ENCODE measurements at places on chromosomes 5 and 9.

- DNase-seq: no peak
Measured at GRCh38 chr5:53963958-53964357, 346.4 kb downstream of the ARL15 start.

DNA sequence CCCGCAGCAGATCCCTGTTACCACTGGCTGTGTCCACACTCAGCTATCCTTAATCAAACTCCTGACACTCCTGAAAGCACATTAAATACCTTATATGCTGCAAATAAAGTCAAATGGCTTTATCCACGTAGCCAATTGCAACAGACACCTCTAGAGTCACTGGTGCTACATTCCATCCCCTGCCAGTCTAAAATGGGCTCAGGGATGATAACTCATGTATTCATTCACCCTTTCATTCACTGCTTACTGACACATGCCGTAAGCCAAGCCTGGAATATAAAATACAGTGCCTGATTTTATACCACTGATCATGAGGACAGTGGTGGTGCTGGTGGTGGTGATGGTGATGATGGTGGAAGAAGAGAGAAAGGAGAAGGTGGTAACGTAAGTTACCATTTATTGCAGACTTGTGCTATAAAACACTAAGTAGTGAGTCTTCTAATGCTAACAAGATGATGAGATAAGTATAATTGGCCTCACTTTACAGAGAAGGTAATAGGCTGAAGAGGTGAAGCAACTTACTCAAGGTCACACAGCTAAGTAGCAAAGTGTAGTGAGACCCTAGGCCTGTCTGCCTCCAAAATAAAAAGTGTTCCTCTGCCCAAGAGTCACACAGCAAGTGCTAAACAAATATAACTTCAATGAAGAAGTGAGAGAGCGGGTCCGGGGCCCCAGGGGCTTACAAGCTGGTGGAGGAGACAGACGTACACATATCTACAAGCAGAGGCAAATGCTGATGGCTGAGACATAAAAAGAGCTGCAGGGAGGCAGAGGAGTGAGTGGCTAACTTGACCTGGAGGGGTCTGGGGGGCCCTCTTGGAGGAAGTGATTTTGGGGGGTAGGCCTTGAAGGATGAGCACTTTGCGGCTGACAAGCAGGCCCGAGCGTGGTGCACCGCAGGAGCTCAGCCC, 1.2 kb downstream of the TTLL11 start:
- no peak for DNase-seq

DNA sequence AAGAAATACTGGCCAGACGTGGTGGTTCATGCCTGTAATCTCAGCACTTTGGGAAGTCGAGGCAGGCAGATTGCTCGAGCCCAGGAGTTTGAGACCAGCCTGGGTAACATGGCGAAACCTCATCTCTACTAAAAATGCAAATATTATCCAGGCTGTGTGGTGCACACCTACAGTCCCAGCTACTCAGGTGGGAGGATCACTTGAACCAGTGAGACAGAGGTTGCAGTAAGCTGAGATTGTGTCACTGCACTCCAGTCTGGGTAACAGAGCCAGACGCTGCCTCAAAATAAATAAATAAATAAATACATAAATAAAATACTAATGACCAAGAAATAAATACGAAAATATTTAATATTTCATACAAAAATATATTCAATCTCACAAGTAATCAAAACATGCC, 18.8 kb downstream of the KLF9 start:
- no peak for DNase-seq

DNA sequence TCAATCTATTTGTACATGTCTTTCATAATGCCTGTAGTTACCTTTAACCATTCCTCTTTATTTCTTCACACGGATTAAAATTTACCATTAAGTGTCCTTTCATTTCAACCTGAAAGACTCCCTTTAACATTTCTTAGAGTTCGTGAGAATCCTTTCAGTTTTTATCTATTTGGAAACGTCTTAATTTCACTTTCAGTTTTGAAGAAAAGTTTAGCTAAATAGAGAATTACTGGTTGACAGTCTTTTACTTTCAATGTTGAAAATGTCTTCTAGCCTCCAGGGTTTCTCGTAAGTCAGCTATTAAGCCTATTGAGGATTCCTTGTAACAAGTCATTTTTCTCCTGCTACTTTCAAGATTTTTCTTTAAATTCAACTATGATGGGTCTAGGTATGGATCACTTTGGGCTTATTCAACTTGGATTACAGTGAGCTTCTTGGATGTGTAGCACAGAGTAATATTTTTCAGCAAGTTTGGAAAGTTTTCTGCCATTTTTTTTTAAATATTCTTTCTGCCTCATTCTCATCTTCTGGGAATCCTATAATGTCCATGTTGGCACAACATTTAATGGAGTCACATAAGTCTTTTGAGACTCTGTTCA, 48.5 kb downstream of the RFX3 start:
- DNase-seq: no peak

GRCh38 chr5:36641431-36641830, 35.0 kb downstream of the SLC1A3 start:
- no peak for DNase-seq

DNA sequence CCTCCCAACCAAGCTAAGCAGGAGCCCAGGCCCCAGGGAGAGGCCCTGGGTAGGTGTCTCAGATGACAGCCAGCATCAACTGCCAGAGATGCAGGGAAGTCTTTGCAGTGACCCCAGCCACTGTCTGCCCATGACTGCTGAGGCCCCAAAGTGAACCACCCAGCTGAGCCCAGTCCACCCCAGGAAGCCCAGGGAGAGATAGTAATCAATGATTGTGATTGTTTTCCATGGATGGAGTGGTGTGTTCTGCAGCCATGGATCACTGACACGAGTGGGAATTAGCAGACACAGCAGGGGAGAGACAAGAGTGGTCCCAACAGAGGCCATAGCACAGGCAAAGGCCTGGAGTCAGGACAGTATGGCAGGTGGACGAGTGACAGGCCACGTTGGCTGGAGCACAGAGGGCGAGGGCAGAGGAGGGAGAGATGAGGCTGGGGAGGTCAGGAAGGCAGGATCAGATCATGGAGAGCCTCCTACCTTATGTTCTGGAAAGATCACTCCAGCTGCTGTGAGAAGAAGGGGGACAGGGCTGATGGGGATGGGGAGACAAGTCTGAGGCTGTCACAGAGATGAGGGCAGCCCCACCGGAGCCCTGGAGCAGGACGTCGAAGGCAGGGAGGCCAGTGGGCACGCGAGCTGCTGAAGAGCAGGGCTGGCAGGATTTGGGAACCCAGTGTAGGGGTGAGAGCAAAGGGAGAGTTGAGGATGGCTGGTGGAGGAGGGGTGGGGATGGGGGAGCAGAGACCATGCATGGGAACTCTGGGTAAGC, 14.5 kb downstream of the ABO start:
- DNase-seq: no peak

GRCh38 chr9:126508928-126509327, 104.8 kb upstream of the LMX1B start:
- no peak for DNase-seq

DNA sequence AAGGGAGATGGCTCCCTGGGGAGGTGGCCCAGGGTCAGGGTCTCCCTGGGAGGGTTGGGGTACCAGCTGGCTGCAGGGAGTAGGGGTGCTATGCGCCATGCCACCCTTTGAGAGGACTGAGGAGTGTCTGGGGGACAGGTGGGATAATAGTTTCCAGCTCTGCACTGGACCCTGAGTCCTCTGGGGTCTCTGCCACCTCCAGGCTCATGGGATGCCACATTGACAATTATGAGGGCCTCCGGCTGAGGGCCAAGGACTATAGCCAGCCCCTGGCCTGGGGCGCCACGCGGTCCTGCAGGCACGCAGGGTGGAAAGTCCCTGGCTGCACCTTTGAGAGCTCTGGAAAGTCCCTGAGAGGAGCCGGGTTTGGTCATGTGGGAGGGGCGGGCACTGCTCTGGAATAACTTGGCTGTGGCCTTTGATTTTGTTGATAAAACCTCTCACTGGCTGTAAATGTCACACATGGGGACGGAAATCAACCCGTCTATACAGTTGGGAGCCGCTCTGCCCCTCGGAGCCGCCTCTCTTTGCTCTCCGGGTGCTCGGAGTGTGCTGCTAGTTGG, 16.0 kb downstream of the TRAF2 start:
- DNase-seq: peak; percentile 75

GRCh38 chr9:20925256-20926045, 106.0 kb downstream of the HACD4 start:
- DNase-seq: no peak

- no peak for DNase-seq
Measured at GRCh38 chr5:172407241-172407691, 47.1 kb downstream of the SH3PXD2B start.

DNA sequence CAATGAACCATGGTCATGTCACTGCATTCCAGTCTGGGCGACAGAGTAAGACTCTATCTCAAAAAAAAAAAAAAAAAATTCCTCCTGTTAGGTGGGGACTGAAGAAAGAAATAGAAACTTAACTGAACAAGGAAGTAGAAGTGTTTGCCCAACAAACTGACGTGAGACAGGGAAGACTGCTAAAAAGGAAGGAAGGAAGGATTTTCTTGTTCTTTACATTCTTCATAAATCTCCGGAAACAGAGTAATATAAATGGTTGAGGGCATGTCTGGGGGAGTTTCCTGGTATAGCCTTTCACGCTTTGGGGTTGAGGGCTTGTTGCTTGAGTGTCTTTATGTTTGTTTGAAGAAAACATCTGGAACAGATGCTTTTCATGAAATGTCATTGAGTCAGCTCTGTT, 3.1 kb downstream of the TOR1B start:
- no peak for DNase-seq

GRCh38 chr5:175305251-175305650, 138.7 kb downstream of the DRD1 start:
- no peak for DNase-seq

- DNase-seq: no peak
Measured at GRCh38 chr5:139854029-139854605, 58.5 kb downstream of the PSD2 start.

DNA sequence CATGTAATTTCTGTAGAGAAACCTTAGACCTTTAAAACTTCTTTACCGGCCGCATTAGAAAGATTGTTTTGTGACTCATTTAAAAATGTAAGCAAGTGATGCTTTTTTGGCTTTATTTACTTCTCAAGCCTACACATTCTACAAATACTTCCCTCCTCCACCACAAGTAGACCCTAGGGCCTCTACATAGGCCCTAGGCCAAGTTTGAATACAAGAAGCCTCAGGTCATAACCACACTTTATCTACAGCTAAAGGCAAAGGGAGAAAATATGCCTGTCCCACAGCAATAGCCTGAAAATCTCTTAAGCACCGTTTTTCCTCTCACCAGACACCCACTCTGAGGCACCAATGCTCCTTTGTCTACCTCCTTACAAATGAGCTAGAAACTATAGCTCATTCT, 53.9 kb downstream of the CSNK1A1 start:
- no peak for DNase-seq

DNA sequence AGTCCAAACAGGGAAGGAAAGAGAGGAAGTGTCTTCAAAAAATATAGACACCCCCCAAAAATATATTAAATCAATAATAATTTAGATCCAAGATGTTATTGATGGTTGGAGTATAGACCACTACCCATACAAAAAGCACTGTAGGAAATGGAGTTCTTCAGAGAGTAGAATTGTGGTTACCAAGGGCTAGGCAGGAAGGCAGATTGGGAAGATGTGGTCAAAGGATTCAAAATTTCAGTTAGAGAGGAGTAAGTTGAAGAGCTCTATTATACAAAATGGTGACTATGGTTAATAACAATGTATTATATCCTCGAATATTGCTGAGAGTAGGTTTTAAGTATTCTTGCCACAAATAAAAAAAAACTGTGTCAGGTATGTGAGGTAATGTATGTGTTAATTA, 149.4 kb downstream of the CWC27 start:
- no peak for DNase-seq

GRCh38 chr5:139658928-139659667, 10.9 kb downstream of the CXXC5 start:
- no peak for DNase-seq

DNA sequence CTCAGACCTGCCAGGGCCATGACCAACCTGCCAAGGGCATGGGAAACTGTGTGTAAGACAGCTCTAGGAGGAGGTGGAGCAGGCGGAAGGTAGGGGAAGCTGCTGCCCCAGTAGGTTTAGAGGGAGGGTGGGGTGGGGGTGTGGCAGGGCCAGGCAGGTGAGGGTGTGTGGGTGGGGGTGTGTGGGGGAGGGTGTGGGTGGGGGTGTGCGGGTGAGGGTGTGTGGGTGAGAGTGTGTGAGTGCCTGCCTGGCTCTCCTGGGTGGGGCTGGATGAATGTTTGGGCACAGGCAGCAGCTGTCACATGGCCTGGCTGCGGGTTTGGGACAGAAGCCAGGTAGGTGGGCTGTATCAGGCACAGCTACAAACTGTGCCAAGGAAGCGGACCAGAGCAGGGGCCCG, 8.8 kb upstream of the N4BP3 start:
- DNase-seq: no peak

- no peak for DNase-seq
Measured at GRCh38 chr9:82957529-82958379, 105.2 kb downstream of the RASEF start.

DNA sequence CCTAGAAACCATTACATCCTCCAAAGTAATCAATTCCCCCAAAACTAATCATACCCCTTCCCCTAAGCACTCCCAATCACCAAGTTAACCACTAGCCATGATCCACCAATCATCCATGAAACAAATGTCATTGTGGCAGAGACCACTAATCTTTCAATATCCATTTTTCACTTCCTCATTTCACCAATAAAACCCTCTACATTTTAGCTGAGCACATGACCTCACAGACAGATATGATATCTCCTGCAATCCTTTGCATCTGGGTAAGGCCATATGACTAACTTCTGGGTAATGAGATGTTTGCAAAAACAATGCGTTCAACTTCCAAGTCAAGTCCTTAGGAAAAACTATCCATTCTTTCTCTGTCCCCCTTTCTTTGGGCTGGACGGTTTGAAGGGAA, 20.7 kb downstream of the OR2S2 start:
- no peak for DNase-seq

GRCh38 chr9:94553029-94553938, 1.6 kb upstream of the PCAT7 start:
- no peak for DNase-seq

GRCh38 chr5:116436674-116437350, 137.8 kb downstream of the SEMA6A start:
- no peak for DNase-seq

- no peak for DNase-seq
Measured at GRCh38 chr5:143695244-143695864, 116.6 kb upstream of the HMHB1 start.

GRCh38 chr9:110986529-110986928, 51.7 kb downstream of the LPAR1 start:
- DNase-seq: no peak

DNA sequence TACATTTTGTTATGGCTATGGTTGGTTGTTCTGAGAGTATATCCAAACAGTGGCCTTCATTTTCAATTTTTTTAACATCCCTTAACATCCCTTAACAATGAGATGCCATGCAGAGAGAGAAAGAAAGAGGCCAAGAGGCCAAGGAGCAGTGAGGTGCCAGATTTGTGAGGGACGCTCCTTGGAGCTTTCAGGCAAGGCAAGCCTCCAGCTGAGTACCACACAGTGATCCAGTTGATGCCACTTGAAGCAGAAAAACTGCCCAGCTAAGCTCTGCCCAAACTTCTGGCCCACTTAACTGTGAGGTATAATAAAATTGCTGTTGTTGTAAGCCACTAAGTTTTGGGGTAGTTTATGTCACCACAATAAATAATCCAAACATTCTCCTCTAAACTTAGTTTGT, 22.6 kb upstream of the EMB start:
- no peak for DNase-seq

Measured in stimulated activated CD8-positive, alpha-beta memory T cell treated with anti-CD3 and anti-CD28 coated beads, Interleukin-2, amount 100 ng/mL, for 48 hours (primary cell).